ENCODE measurements at places on chromosomes 2 and 18. TPM values are rescaled to one million over a fixed set of nuclear protein-coding genes. Genes with fewer than 3 reads are reported as not detected.
A peak's percentile ranks its signal among the peaks of the same experiment; 100 is the strongest.

DNA sequence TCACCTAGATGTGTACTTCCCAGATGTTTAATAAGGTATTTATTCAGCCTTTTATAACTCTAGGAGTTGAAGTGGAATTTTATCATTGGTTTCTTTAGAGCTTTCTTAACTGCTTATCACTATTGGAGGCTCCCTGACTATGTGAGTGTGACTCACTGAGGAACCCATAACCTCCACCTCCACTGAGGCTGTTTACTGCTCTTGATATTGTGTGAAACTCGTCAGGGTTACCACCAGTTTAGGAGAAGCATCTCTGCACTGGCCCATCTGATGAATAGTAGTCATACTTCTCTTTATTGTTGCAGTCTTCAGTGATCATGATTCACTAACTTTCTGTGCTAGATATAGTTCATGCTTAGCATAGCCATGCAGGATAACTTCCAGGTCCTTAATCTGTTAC is 79.6 kb upstream of the UBXN4 start:
- no peak overlapping the region for H3K4me3 ChIP-seq
- H3K27ac ChIP-seq = no peak overlapping the region
- no peaks in the 10 kb centered on the region for H3K36me3 ChIP-seq

Gene TGFA
- total RNA-seq = 3.7 TPM

GRCh38 chr2:113091231-113091896 is 23.6 kb downstream of the IL1F10 start:
- H3K4me1 ChIP-seq = no peaks in the 10 kb centered on the region
- no peaks in the 10 kb centered on the region for H3K27me3 ChIP-seq
- H3K36me3 ChIP-seq = no peaks in the 10 kb centered on the region
- H3K27ac ChIP-seq = no peak overlapping the region

GRCh38 chr18:55287935-55288868 is 299.8 kb downstream of the TCF4 start:
- H3K27ac ChIP-seq = no peak overlapping the region
- no peak for DNase-seq
- no peaks in the 10 kb centered on the region for H3K27me3 ChIP-seq

Gene IL1RL1
- total RNA-seq = 3.4 TPM

Gene GPR45
- total RNA-seq = not detected

- H3K4me3 ChIP-seq = no peak overlapping the region
- no peak overlapping the region for H3K27ac ChIP-seq
- no peaks in the 10 kb centered on the region for H3K4me1 ChIP-seq
- no peak for DNase-seq
Measured at GRCh38 chr18:56627991-56628390, 10.4 kb downstream of the TXNL1 start.

DNA sequence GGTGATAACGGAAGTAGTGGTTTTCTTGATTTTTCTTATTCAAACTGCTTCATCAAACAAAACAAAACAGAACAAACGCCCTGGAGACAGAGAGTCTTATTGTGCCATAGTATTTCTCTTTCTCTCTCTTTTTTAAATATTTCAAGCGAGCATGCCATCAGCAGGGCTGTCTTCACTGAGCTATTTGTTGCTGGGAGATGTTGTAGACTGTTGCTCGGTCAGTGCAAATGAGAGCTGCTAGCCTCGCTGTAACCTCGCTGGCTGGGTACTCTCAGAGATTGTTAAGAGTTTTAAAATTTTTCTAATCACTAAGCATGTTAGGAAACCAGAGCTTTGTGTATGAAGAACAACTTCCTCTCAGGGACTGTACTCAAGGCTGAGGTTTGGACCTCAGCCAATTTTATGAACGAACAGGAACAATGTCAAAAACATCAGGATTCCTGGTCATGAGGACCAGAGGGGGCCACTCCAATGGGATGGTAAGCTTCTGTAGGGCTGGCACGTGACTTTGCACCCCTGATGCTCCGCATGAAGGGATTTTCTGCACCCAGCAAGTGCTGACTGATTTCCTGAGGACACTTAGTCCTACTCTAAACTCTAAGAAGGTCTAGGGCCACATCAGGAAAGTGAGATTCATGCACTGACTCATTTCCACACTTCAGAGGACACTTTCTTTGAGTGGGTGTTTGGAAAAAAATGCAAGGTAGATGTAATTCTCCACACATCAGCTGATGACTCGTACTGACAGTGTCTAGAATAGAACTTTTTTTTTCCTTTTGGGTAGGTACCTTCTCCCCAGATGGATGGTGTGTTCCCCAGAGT is 59.8 kb upstream of the IL1R1 start:
- H3K4me1 ChIP-seq = no peaks in the 10 kb centered on the region
- no peak for DNase-seq
- H3K27ac ChIP-seq = no peak overlapping the region
- H3K36me3 ChIP-seq = no peaks in the 10 kb centered on the region

GRCh38 chr2:218733171-218734021 is 22.8 kb downstream of the TTLL4 start:
- H3K27ac ChIP-seq = no peak overlapping the region
- DNase-seq = no peak
- no peaks in the 10 kb centered on the region for H3K27me3 ChIP-seq
- no peaks in the 10 kb centered on the region for H3K36me3 ChIP-seq
- H3K4me3 ChIP-seq = no peak overlapping the region

DNA sequence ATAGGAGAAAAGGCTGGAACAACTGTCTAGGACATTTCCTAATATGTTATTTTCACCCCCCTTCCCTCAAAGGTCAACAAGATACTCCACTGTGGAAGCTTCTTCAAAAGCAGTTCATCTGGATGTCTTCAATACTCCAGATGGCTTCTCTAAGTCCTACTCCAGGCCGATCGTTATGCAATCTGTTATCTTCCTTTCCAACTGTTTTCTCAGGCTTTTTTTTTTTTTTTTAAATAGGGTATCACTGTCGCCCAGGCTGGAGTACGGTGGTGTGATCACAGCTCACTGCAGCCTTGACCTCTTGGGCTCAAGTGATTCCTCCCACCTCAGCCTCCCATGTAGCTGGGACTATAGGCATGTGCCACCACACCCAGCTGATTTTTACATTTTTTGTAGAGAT is 26.3 kb downstream of the ATP8B1 start:
- peaks cover 6% of the 10 kb centered on the region for H3K4me1 ChIP-seq
- H3K36me3 ChIP-seq = no peaks in the 10 kb centered on the region
- no peak for DNase-seq

- H3K27me3 ChIP-seq = no peaks in the 10 kb centered on the region
- no peaks in the 10 kb centered on the region for H3K36me3 ChIP-seq
Measured at GRCh38 chr2:202639231-202639630, 4.5 kb downstream of the FAM117B start.

GRCh38 chr2:209008636-209009287 is 415.1 kb upstream of the MAP2 start:
- no peaks in the 10 kb centered on the region for H3K27me3 ChIP-seq
- H3K36me3 ChIP-seq = no peaks in the 10 kb centered on the region
- H3K4me3 ChIP-seq = no peak overlapping the region
- no peak for DNase-seq

Gene CD8B2
- 1.2 TPM for total RNA-seq

- DNase-seq = no peak
- H3K27me3 ChIP-seq = peaks cover 17% of the 10 kb centered on the region
- H3K4me3 ChIP-seq = no peak overlapping the region
Measured at GRCh38 chr2:218982586-218983262, 2.3 kb downstream of the FEV start.

DNA sequence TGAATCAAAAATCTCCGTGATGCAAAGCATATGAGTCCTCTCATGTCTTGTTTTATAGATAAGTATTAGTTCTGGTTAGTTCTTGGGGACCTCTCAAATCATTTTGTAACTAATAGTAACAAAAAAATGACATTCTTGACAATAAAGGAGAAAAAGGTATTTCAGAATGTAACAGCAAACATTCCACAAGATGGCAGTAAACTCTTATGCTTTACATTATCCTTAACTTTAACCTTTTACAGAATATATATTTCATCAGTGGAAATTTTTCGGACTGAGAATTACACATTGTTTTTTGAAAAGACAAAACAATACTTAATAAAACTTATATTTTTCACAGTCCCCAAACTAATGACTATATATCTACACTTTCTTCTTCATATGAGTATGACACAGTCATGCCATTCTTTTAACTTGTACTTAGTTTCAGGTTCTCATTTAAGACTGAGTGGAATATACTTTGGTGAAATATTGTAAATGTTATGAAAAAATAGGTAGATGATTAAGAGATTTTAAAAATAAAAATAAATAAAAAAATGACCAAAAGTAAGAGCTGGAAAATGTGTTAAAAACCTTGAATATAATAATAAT is 142.9 kb upstream of the NXPH2 start:
- H3K27ac ChIP-seq = no peak overlapping the region
- H3K36me3 ChIP-seq = no peaks in the 10 kb centered on the region
- H3K4me3 ChIP-seq = no peak overlapping the region
- DNase-seq = no peak
- H3K27me3 ChIP-seq = no peaks in the 10 kb centered on the region

DNA sequence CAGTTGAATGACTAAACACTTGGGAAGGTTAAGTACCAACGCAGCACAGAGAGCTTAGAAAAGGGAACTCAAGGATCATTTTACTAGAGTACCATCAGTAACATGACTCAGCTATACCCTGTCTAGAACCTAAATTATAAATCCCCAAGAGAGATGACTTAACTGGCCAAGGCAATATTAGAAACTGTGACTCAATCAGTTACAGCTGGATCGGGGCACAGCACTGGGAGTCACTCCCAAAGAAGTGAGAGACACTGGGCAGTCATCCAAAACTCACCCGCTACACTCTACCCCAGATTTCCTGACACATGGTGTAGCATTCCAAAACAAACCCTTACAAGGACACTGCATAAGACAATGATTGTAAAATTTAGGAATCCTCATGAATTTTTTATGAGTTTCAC is 17.7 kb downstream of the IWS1 start:
- H3K4me1 ChIP-seq = no peaks in the 10 kb centered on the region
- DNase-seq = peak; percentile 47
- no peaks in the 10 kb centered on the region for H3K36me3 ChIP-seq

Gene CYP27C1
- total RNA-seq = not detected

DNA sequence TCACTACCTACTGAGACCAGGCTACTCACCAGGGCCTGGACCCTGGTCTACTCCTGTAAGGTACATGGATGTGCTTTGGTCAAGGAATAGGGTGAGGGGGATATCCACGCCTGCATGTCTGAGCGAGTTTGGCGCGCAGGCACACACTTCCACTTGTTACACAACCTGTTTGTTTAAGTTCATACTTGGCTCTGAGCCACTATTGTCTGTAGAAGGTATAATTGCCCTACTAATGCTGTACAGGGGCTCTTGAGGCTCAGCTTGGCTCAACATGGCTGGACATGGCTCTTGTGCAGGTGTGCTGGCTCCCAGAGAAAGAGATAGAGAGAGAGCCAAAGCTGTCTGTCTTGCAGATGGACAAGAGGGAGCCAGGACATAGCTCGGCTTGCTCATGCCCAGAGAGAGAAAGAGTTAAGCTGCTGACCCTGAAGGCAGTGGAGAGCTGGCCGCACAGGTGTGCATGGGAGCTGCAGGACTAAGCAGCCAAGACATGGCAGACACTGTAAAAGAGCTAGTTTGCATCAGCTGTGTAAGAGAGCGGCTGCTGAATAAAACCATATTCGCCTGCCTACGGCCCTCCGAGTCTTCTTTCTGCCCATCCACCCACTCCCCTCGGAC is 35.2 kb downstream of the NPPC start:
- H3K4me1 ChIP-seq = no peaks in the 10 kb centered on the region
- no peaks in the 10 kb centered on the region for H3K36me3 ChIP-seq
- H3K4me3 ChIP-seq = no peak overlapping the region
- no peak for DNase-seq
- no peak overlapping the region for H3K27ac ChIP-seq

DNA sequence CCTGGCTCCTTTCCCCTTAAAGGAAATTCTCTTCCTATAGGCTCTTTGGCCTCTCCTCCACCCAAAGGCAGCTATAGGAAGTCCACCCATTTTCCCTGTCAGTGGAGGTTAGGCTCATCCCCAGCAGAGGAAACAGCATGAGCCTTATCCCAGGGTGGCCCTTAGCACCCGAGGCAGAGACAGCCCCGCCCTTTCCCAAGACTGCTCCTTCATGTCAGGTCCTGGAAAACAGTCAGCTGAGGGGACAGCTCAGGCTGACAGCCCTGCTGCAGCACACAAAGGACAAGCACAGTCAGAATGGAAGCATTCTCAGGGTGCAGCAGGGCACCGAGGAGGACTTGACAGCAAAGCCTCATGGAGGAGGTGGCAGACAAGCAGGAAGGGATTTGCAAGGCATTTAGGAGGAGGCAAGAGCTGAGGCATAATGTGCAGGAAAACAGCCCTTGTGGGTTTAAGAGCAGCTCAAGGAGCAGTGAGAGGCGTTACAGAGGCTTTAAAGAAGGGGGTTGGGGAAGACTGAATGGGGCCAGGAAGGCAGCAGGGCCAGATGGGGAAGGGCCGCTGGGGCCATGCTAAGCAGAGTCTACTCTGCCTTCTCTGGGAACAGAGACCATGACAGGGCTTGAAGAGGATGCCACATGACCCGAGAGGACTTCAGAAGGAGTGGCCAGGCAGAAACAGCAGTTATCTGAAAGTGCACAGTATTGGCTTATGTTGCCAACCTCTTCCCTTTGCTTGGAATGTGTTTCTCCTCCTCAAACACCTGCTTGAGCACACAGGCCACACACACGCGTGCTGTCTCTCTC is 216.6 kb downstream of the SH3BP4 start:
- H3K27me3 ChIP-seq = no peaks in the 10 kb centered on the region
- H3K4me1 ChIP-seq = no peaks in the 10 kb centered on the region
- H3K36me3 ChIP-seq = no peaks in the 10 kb centered on the region
- no peak overlapping the region for H3K4me3 ChIP-seq
- DNase-seq = no peak

GRCh38 chr2:55929476-55929875 is 5.9 kb upstream of the EFEMP1 start:
- H3K4me1 ChIP-seq = no peaks in the 10 kb centered on the region
- H3K4me3 ChIP-seq = no peak overlapping the region
- no peaks in the 10 kb centered on the region for H3K27me3 ChIP-seq
- no peaks in the 10 kb centered on the region for H3K36me3 ChIP-seq
- no peak overlapping the region for H3K27ac ChIP-seq
- no peak for DNase-seq

Gene HSBP1L1
- total RNA-seq = 20.4 TPM

GRCh38 chr2:97885841-97886240 is 109.9 kb downstream of the TMEM131 start:
- no peaks in the 10 kb centered on the region for H3K27me3 ChIP-seq
- H3K27ac ChIP-seq = no peak overlapping the region
- no peaks in the 10 kb centered on the region for H3K36me3 ChIP-seq
- no peaks in the 10 kb centered on the region for H3K4me1 ChIP-seq
- DNase-seq = no peak

GRCh38 chr2:237765875-237766274 is 32.7 kb upstream of the RBM44 start:
- no peak for DNase-seq
- H3K27me3 ChIP-seq = no peaks in the 10 kb centered on the region
- H3K36me3 ChIP-seq = no peaks in the 10 kb centered on the region
- H3K4me3 ChIP-seq = no peak overlapping the region
- H3K27ac ChIP-seq = no peak overlapping the region

- no peak overlapping the region for H3K4me3 ChIP-seq
- no peak for DNase-seq
- no peak overlapping the region for H3K27ac ChIP-seq
- H3K27me3 ChIP-seq = no peaks in the 10 kb centered on the region
- H3K4me1 ChIP-seq = no peaks in the 10 kb centered on the region
Measured at GRCh38 chr2:218456849-218457248, 37.9 kb downstream of the VIL1 start.
